ENCODE measurements at places on chromosomes 16 and 17. TPM values are rescaled to one million over a fixed set of nuclear protein-coding genes. Genes with fewer than 3 reads are reported as not detected.

The GOT2 gene
- total RNA-seq, result 17.4 TPM

The SP6 gene
- total RNA-seq, result 0.17 TPM

The CCL8 gene
- total RNA-seq, result not detected

The OR3A3 gene
- not detected for total RNA-seq

The ATF7IP2 gene
- total RNA-seq, result 86.9 TPM

The OR1F1 gene
- not detected for total RNA-seq

The ABCA3 gene
- 7.0 TPM for total RNA-seq

The FBXL19 gene
- total RNA-seq, result 7.5 TPM

The SEBOX gene
- not detected for total RNA-seq

The MYOCD gene
- total RNA-seq, result not detected

The ASPA gene
- not detected for total RNA-seq

The TBC1D24 gene
- 2.1 TPM for total RNA-seq

The MYH2 gene
- not detected for total RNA-seq

The LITAFD gene
- total RNA-seq, result not detected

The TBC1D28 gene
- not detected for total RNA-seq
